ENCODE measurements at places on chromosomes 16 and 17. TPM values are rescaled to one million over a fixed set of nuclear protein-coding genes. Genes with fewer than 3 reads are reported as not detected.

Gene PLEKHG4
- 19.1 TPM for total RNA-seq

Gene PKMYT1
- 4.8 TPM for total RNA-seq

Gene GPR139
- total RNA-seq, result not detected

Gene NPIPB2
- 2.5 TPM for total RNA-seq

Gene KRT25
- not detected for total RNA-seq

Gene HSD11B2
- not detected for total RNA-seq

Gene FAM20A
- total RNA-seq, result 15.8 TPM

Gene KCNH6
- total RNA-seq, result not detected

Gene ADAM11
- total RNA-seq, result under 0.01 TPM

Gene CCL16
- total RNA-seq, result not detected

Gene ZACN
- not detected for total RNA-seq

Gene KRTAP2-1
- not detected for total RNA-seq

Gene RAB26
- 0.86 TPM for total RNA-seq

Gene TPPP3
- total RNA-seq, result 0.22 TPM

Gene EVPL
- total RNA-seq, result 0.11 TPM

Gene CCDC43
- total RNA-seq, result 45.2 TPM

Gene ITPRIPL2
- total RNA-seq, result 51.7 TPM

Gene DHRS7C
- not detected for total RNA-seq

Gene ABI3
- total RNA-seq, result not detected

Gene ATP1B2
- not detected for total RNA-seq

Gene KRT28
- not detected for total RNA-seq

Gene MGAT5B
- 0.26 TPM for total RNA-seq

Gene OTOP2
- total RNA-seq, result not detected

Gene MYH3
- 0.86 TPM for total RNA-seq

Gene MYADML2
- total RNA-seq, result not detected

Gene MATCAP1
- 4.2 TPM for total RNA-seq

Gene SP6
- 0.22 TPM for total RNA-seq

Gene SCGB1C2
- not detected for total RNA-seq

Gene CNTNAP1
- total RNA-seq, result 14.2 TPM

Data from articular chondrocyte of knee joint (primary cell).